ENCODE measurements at places on chromosomes 1 and 21.

DNA sequence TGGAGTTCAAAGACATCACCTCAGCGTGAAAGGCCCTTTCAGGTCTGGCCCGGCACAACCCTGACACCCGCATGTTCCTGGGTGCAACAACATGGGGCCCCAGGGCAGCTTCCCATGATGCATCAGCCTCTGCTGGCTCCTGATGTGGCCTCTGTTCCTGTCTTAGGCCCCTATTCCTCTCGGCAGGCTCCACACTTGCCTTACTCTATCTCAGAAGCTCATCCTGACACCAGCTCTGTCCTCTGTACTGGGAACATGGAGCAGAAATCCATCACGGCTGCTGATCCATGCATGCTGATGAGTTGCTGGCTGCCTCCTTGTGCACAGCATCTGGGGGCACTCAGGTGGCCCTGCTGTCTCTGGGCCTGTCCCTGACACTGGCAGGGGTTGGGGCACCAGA lies 74.6 kb downstream of the ADARB1 start:
- no peak for DNase-seq

DNA sequence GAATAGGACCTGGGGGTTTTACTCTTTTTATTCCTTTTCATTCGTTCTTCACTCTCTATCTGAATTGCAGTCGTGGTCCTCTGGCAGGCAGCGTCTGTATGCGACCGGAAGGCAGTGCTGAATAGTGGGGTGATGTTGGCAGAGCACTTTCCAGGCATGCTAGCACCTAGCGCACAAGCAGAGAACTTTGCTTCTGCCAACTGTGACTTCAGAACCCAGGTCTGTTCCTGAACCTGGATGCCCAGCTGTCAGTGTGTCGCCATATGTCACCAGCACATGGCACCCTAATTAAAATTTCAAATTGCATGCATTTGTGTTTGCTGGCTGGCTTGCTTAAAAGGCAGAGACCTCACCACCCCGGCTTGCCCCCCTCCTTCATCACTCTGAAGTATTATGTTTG lies 116.2 kb downstream of the NFIA start:
- DNase-seq: no peak

DNA sequence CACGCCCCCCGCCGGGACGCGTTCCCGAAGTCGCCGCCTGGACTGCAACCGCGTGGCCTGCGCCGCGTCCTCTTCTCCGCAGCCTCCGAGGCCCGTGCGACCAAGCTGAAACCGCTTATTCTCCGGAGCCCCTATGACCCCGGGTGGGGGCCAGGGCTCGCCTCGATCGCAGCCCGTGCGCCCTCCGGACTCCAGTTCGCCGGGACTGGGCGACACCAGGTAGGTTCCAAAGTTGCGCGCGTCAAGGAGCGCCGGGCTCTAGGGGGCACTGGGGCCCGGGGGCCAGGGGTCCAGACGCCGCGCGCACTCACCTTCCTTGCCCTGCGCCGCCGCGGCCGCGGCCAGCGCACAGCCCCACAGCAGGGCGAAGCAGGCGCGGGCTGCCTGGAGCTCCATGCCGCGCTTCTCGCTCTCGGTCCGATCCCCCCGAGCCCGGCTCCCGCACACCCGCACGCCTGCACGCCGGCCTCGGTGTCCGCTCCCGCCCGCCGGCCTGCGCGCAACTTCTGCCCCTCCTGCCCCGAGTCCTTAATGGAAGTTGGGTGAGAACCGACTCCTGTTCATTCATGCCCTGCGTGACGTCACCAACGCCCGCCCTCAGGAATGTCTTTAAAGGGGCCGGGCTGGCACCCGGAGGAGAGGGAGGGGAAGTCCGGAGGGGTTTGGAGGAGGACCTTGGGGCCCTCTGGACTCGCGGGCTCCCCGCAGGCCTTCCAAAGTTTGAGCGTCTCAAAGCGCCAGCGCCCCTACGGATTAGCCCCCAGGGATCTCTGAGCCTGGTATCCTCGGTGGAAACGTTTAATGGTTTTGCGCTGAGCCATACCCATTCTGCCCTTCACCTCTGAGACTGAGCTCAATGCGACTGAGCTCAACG lies at the start of gene EPHA2:
EPHA2 (minus strand) TSS at position 533 of the 874 bp plus-strand sequence; CDS start at position 396, 137 bp downstream.
- peak; percentile 21 for DNase-seq

- no peak for DNase-seq
These were observed 342.5 kb downstream of the DISC1 start for GRCh38 chr1:231969076-231969475.

DNA sequence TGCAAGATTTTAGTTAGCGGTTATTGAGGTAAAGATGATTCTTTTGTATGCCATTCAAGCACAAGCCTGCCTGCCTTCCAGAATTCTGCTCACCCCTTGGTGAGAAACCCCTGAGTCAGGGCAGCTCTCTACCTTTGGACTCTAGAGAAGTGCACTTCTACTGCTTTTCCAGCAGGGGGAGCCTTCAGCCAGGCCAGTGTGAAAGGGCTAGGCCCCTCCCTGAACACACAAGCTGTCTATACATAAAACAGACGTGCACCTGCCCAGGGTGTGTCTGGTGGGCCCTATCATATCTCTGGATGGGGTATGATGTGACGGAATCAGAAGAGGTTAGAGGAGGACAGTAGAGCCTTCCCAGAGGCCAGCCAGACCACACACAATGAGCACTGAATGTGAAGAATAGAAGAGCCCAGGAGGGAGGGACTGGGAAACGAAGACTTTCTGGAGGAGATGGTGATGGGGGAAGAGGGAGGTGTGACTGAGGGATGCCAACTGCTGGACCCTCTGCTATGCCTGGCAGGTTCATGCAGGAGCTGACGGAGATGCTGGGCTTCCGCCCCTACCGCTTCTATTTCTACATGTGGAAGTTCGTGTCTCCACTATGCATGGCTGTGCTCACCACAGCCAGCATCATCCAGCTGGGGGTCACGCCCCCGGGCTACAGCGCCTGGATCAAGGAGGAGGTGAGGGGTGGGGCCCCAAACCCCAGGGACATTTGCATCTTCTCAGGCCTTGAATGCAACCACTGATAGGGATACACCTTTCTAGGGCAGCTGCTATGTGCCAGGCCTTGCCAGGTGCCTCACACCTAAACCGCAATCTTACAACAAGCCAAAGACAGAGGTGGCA lies 13.0 kb upstream of the KCNC4 start:
- DNase-seq: peak; percentile 66

- no peak for DNase-seq
These were observed 888 bp upstream of the SNRPE start for GRCh38 chr1:203860396-203861025.

GRCh38 chr1:227816750-227817446 lies 1.4 kb downstream of the PRSS38 start:
- no peak for DNase-seq

DNA sequence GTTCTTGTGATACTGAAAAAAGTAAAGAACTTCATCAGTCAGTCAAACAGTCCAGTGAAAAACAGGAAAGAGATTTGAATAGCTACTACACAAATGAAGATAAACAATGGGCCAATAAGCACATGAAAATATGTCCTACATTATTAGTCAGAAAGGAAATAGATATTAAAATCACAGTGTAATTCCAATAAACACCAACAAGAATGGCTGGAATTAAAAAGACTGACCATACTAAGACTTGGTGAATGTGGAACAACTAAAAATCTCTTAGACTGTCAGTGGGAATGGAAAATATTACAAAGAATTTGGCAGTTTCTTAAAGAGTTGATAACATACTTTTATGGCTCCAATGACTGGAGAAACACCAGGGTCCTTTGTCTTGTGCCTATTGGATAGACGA lies 241.8 kb upstream of the USP24 start:
- no peak for DNase-seq

GRCh38 chr1:54350360-54350759 lies 55.8 kb downstream of the SSBP3 start:
- no peak for DNase-seq

GRCh38 chr1:222697203-222697602 lies 15.1 kb downstream of the AIDA start:
- DNase-seq: no peak

DNA sequence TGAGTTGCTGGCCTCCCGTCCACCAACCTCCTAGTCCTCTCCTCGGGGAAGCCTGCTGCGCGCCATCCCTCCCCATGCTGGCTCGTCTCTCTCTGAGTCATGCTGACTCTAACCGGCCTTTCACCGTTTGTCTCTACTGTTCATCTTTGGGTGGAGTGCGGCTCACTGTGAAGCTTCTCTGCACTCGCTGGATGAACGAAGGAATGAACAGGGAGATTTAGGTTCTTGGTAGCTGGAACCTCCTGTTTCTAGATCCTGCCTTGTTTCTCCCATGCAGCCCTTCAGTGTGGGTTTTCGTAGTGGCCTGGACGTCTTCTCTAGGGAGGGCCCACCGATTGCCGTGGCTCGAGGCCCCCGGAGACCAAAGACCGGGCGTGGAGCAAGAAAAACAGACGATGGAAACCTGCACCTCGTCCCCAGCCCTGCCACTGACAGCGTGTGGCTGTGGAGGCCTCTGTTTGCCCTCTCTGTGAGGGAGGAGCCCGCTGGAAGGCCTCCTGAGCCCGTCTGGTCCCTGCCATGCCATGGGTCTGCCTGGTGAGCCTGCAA lies 227.6 kb upstream of the C1orf174 start:
- DNase-seq: no peak

GRCh38 chr1:20151906-20152598 lies 12.9 kb downstream of the PLA2G2F start:
- peak; percentile 69 for DNase-seq

DNA sequence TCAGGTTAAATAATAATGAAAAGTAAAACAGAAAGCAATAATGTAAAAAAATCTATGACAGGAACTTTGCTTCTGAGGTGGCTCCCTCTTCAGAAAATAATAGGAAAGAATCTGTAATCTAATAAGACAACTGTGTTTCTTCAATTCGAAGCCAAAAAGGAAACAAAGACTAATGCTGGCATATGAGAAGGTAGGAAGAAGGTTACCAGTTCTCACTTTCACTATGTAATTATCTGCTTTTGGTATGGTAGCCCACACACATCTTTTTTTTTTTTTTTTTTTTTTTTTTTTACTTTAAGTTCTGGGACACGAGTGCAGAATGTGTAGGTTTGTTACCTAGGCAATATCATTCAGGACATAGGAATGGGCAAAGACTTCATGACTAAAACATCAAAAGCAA lies 47.1 kb downstream of the COP1 start:
- DNase-seq: no peak

GRCh38 chr1:220407191-220407590 lies 120.7 kb upstream of the MARK1 start:
- no peak for DNase-seq

DNA sequence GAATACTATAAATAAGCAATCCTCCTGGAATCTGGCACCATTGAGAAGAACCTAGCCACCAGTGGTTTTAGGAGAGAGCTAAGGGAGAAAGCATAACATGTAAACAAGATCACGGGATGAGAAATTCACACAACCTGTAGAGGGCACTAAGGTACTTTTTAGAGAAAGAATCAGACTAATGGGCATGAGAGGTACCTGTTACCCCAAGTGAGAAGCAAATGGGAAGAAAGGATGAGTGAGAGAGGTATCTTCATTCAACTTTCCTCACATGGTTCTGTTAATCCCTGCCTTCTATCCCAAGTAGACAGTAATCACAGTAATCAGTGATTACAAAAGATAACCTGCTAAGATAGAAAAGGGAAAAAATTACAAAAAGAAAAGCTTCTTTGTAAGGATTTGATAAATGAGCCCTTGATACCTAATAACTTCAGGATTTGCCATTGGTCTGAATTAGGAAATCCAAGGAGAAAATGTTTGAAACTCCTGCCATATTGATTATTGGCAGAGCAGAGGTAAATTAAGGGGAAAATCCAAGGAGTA lies 251.1 kb upstream of the ADGRL2 start:
- DNase-seq: no peak

- no peak for DNase-seq
These were observed 62.3 kb downstream of the HLCS start for GRCh38 chr21:36904093-36904666.

- no peak for DNase-seq
These were observed 258.7 kb downstream of the DISC1 start for GRCh38 chr1:231885209-231885854.

GRCh38 chr1:105083611-105084010 lies 1333.9 kb downstream of the AMY1C start:
- no peak for DNase-seq

GRCh38 chr1:174800876-174801275 lies 198.9 kb upstream of the CACYBP start:
- DNase-seq: no peak

- peak; percentile 54 for DNase-seq
These were observed 11.6 kb downstream of the TINAGL1 start for GRCh38 chr1:31587720-31588423.

DNA sequence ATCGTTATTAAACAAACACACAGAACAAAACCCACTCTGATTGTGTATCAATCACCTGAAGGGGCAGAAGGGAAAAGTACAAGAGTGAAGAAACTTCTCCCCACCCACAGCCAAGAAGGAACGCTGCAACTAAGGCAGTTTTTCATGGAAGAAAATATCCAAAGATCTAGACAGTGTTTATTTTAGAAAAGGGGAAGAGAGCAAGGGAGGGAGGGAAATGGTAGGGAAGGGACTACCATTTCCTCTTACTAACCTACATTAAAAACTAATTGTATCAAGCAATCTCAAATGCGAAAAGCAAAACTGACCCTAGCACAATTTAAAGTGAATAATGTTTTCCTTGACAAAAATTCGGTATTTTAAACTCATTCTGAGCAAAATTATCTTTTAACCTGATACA lies 3.5 kb downstream of the NRIP1 start:
- DNase-seq: no peak

- no peak for DNase-seq
These were observed 300.4 kb upstream of the ZP4 start for GRCh38 chr1:238191170-238191569.

GRCh38 chr1:30615816-30616590 lies 107.4 kb downstream of the MATN1 start:
- no peak for DNase-seq

- DNase-seq: no peak
These were observed 859.3 kb downstream of the KCNT2 start for GRCh38 chr1:195748969-195749368.

DNA sequence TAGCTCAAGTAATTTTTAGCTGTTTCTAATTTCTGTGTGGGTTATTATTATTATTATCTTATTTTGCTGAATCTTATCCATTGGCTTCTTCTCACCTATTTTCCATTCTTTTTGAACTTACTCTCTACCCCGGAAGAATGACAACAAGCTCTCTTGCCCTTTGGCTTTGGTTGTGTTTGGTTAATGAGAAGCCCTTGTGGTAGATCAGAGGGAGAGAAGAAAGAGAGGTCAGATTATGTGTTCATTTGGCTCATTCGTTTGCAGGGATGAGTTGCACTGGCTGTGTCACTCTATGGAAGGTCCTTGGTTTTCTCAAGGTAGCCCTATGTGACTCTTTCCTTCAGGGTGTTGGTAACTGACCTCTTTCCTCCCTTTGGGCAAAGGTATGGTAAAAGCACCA lies 391.9 kb downstream of the LMO4 start:
- DNase-seq: no peak

GRCh38 chr1:198153103-198153502 lies 3.7 kb upstream of the NEK7 start:
- DNase-seq: no peak

DNA sequence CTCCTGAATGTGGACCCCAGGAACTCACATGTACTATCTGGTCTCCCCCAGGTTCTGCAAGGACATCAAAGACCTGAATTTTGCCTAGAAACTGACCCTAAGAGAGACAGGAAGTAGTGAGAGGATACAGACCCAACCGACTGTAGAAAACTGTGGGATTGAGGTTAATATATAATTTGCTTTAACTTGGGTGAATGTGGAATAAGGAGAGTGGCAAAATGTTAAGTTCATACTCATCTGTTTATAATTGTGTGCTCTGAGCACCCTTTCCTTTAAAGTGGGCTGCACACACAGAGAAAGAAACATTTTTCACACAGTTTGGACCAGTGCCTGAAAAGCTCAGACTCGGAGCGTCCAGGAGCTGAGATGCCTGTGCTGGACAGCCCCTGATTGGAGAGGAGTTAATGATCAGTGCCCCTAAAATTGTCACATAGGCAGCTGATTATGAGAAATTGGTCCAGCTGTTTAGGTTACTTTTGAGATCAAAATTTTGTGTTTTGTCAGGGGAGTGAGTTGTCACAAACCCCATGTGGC lies 37.2 kb downstream of the ROR1 start:
- DNase-seq: no peak

Data from erythroblast (primary cell).